ENCODE measurements at places on chromosomes 2 and 18. TPM values are rescaled to one million over a fixed set of nuclear protein-coding genes. Genes with fewer than 3 reads are reported as not detected.

DNA sequence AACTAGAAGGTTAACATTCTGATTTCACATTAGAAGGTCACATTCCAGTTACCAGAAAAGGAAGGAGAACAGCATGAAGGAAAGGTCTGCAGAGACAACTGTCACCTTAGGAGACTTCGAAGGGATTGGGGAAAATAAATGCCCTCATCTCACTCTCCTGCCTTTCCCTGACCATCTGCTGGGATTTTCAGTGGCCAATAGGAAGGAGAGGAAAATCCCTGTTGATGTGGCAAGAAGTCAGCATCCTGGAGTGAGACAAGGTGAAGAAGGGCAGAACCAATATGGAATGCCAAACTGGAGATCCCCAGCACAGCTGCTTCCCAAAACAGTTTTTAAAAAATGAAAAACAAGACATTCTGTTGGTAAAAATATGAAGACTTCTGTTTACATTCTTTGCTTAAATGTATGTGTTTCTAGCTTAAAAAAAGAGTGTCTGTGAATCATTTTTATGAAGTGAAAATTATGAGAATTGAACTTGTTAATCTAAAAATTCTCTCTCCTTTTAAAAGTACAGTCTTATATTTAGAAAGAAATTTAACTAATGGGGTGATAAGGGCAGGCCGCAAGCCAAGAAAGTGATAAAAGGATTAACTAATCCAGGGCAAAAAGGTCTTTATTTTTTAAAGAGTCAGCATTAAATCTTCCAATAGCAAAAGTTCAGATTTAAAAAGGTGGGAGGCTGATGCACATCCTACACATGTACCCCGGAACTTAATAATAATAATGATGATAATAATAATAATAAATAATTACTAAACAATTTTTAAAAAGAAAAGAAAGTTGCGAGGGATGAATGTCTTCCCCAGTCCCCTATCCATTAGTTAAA is 160.6 kb upstream of the DOK6 start:
- no peak for DNase-seq

DNA sequence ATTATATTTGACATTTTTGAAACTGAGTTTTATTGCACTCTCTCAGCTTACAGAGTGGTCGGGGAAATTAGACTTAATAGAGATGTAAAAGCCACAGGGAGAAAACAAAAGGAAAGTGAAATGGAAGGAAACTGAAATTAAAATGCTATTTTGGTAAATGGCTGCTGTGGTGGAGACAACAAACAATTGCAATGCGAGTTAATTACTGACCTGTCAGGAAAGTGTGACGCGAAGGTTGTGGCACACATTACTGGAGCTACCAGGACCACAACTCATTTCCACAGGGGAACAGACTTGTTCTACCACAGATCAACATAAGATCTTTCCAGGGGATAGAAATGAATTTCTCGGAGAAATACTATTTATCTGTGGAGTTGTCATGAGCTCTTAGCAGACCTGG is 19.5 kb downstream of the ARHGAP15 start:
- no peak for DNase-seq

The KCNG2 gene
- 0.49 TPM for total RNA-seq

The SERPINB11 gene
- total RNA-seq = not detected

DNA sequence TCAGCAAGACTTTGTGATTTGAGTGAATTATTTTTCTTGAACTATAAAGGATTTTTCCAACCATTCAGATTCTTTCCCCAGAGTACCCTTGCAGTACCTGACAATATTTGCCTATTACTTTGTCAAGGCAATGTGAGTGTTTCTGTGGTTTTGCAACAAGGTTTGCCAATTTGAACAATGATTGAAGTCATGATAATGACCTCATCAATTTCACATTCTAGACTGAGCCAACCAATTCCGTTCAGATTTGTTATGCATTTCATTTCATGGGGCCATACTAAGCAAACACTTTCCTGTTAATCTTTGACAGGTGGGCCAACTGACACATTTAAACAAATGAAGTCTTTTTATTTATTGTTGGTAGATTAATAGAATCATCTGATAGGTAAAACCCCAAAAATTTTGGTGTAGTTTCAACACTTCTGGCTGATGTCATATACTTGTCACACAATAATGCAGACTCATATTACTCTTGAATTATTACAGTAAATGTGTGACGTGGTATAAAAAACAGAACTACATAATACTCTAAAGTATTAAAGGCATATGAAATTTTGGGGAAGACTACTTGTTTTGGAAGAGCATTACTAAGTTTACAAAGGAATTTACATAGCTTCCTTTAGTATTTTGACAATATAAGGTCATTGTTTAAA is 526.4 kb downstream of the DPP10 start:
- no peak for DNase-seq

GRCh38 chr18:22182884-22183697 is 13.7 kb downstream of the GATA6 start:
- DNase-seq = no peak

- DNase-seq = no peak
Measured at GRCh38 chr2:102082571-102083392, 59.8 kb upstream of the IL1R1 start.

GRCh38 chr2:205696331-205696926 is 14.1 kb downstream of the NRP2 start:
- DNase-seq = no peak

GRCh38 chr2:42906557-42907411 is 114.4 kb upstream of the HAAO start:
- DNase-seq = peak; percentile 77

DNA sequence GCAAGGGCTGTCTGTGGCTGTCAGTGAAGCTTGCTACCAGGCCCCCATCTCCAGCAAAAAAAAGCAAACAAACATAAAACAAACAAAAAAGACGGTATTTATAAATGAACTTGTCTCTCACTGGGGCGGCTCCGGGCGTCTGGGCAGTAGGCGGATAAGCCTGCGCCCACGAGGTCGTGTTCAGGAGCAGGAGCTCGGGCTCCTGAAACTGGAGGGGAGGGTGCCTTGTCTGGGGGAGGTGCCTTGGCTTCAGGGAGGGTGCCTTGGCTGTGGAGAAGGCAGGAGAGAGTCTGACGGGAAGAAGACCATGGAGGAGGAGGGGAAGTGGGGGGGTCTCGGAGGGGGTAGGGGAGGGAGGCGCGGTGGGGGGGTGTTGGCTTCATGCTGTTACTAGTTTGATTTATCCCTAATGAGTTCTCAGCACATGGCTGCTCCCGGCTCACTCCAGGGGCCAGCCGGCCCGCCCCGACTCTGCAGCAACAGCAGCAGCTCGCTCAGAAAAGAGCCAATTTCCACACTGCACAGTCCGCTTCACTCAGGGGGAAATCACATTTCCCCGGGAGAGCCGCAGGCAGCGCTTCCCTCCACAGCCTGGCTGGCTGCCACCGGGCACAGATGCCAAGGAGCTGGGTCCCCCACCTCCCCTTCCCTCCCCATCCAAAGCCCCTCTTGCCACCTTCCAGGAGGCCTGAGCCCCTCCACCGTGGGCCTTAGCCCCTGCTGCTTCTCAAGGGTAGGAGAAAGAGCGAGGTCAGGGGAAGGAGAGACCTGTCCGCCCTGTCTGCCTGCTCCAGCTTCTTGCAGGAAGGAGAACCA is 38.7 kb downstream of the PSD4 start:
- DNase-seq = peak; percentile 13

The KIAA2012 gene
- 0.10 TPM for total RNA-seq
